Fibroblast of lung (primary cell): ENCODE measurements at places on chromosomes 1 and 21. TPM values are rescaled to one million over a fixed set of nuclear protein-coding genes. Genes with fewer than 3 reads are reported as not detected.

GRCh38 chr1:32771561-32772280 lies 45.4 kb downstream of the YARS1 start:
- no peak for DNase-seq

- no peak for DNase-seq
These were observed 7.0 kb downstream of the COL24A1 start for GRCh38 chr1:86149591-86149990.

GRCh38 chr1:221886743-221887414 lies 145.0 kb upstream of the DUSP10 start:
- peak; percentile 90 for DNase-seq

DNA sequence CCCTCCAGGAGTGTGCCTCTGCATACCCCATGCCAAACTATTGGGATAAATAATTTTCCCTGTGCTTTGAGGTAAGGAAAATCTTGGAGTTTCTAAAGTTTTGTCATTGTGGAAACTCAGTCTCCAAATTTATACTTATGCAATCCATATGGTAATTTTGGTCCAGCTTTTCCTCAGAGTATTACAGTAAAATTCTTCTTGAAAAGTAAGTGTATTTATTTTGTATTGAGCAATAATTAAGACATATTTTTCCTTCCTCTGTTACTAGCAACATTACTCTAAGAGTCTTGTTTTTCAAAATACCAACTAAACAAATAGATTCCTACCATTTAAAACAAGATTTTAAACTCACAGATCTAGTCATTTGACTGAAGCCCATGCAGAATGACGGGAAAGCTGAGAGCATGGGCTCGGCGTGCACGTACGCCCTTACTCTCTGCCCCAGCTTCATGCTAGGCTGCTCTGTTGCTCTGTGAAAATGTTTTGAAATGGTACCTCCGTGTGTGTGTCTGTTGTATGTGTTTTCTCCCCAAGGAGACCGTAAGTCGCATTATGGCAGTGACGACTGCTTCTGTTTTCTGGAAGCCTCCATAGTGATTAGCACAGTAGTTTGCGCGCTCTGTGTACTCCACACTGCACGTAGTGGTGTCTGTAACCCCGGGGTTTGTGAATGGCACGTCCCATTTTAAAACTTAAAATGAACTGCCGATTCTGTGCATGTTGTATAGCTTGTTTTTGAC lies 165.3 kb downstream of the SDCCAG8 start:
- DNase-seq, result no peak

DNA sequence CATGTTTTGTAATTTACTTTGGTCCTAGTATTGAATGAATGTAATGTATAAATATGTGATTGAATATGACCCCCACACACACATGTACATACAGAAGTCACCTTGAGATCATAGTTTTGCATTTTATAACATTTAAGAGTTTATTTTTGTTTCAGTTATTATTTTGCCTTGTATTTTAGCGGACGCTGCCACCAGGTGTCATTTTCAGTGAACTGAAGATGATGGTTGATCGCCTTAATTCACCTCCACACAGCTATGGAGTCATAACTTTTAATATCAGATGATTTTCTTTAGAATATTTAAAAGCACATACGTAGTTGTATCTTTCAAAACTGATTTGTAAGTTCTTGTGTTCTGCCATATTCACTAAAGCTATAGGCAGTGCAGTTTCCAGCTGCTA lies 130.4 kb downstream of the DYRK1A start:
- no peak for DNase-seq

DNA sequence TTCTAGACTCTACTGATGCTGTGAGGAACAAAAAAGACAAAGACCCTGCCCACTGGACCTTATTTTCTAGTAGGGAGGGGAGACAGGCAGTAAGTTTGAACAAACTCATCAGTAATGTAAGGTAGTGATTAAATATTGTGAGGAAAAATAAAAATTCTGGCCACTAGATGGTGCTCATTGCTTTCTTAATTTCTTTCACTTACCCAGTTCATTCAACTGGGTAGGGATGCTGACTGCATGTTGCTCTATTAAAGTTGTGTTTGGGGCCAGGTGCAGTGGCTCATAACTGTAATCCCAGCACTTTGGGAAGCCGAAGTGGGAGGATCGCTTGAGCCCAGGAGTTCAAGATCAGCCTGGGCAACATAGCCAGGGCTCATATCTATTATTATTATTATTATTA lies 6.3 kb upstream of the KYAT3 start:
- DNase-seq, result peak; percentile 77

DNA sequence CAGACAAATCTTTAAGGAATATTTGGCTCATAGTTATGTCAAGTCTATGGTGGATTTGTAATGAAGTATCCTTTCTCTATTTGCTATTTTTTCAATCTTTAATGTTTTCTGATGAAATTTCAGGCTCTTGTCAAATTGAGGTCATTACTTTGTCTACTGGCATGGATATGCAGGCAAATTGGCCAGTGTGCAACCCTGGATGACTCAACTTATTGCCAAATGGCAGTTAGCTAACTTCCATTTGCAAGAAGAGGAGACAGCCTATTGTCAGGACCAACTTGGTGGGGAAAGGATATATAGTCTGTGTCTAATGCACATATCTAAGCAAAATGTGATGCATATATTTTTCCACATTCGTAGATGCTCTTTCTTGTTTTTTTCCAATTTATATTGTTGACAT lies 530.5 kb downstream of the PTBP2 start:
- peak; percentile 80 for DNase-seq

DNA sequence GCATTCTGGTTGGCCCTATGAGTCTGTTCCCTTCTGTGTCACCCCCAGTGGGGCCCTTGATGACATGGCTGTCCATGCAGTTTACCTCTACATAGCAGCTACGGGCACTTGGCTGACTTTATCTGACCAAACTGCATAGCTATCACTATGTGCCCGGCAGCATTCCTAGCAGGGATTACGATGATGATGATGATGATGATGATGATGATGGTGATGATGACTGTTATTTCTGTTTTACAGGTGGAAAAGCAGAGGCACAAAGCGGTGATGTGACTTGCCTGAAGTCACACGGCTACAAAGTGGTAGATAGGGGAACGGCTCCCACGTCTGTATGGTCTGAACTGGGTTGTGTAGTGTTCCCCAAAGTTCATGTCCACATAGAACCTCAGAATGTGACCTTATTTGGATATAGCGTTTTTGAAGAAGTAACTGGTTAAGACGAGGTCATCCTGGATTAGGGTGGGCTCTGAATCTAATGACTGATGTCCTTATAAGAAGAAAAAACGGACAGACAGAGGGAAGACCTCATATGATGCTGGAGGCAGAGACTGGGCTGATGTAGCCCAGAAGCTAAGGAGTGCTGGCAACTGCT lies 57.6 kb downstream of the RUNX1 start:
- no peak for DNase-seq

GRCh38 chr21:34034369-34035014 lies 38.9 kb upstream of the MRPS6 start:
- no peak for DNase-seq

- peak; percentile 58 for DNase-seq
These were observed 1.4 kb downstream of the DSCAM start for GRCh38 chr21:40845441-40845995.

GRCh38 chr1:176989023-176989422 lies 175.5 kb downstream of the ASTN1 start:
- DNase-seq, result peak; percentile 74

GRCh38 chr21:24163539-24163938 lies 1443.7 kb downstream of the MRPL39 start:
- no peak for DNase-seq

- DNase-seq, result no peak
These were observed 14.4 kb downstream of the SDCCAG8 start for GRCh38 chr1:243270097-243270864.

GRCh38 chr1:227006226-227006796 lies 66.2 kb downstream of the COQ8A start:
- DNase-seq, result no peak

DNA sequence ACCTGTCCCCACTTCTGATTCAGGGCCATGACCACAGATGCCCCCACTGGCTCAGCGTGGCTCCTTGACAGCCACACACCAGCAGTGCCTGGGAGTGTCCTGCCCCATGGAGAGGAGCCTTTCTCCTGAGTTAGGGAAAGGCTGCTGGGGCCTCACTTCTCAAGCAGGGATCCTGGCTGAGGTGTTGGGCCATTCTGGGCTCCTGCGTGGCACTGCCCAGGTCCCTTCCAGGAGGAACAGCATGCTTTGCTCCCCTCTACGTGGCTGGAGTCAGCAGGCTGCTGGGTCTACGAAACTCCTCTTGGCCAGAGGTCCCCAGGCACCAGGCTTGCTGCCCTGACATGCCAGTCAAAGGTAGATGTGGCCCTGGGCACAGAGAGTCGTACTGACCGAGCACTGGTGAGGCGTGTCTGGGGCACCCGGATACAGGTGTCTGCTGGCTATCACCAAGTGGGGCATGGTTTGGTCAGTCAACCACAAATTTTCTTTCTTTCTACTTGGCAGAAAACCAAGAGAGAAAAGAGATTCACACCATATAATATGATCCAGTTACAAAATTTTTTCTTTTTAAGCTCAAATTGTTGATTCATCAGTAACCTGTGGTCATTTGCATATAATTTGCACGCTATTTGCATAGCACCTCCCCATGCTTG lies 4.1 kb downstream of the ADORA1 start:
- DNase-seq, result no peak

GRCh38 chr1:51313268-51313852 lies 17.0 kb downstream of the TTC39A start:
- no peak for DNase-seq

GRCh38 chr1:3124246-3124645 lies 55.2 kb downstream of the PRDM16 start:
- DNase-seq, result no peak

GRCh38 chr1:196527919-196528318 lies 80.3 kb downstream of the KCNT2 start:
- no peak for DNase-seq

DNA sequence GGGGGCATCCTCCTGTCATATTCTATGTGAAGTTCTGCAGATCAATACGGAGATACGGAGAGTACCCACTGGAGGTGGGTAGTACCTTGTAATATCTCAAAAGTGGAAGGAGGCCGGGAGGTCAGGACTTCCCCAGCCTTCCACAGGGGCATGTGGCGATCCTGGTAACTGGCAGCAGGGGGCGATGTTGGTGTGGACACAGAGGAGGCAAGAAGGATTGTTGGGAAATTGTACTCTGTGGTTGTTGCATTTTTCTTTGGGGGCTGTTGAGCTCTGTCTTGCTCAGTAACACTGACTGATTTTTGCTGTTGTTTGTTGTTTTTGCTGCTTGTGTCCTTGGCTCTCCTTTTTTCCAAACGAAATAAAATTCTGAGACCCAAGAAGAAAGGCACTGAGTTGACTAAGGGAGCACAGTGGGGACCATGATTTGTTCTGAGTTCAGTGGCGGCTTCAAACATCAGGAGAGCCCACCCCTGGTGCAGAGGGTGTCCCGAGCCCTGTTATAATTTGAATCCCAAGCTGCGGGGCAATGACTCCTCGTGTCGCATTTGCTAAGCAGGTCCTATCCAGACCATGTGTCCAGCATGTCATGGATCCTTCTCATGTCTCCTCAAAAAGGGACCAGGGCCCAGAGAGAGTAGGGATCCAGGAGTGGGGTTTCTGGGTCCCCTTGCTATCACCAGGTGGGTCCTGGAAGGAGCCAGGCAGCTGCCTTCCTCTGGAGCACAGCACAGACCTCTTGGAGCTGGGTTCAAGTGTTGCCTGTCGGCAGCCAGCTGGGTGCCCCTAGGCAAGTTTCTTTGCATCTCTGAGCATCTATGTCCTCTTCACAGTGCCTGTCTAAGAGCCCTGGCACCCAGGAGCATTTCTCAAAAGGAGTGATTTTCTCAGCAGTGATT lies 22.8 kb downstream of the LHX4 start:
- DNase-seq, result peak; percentile 65

DNA sequence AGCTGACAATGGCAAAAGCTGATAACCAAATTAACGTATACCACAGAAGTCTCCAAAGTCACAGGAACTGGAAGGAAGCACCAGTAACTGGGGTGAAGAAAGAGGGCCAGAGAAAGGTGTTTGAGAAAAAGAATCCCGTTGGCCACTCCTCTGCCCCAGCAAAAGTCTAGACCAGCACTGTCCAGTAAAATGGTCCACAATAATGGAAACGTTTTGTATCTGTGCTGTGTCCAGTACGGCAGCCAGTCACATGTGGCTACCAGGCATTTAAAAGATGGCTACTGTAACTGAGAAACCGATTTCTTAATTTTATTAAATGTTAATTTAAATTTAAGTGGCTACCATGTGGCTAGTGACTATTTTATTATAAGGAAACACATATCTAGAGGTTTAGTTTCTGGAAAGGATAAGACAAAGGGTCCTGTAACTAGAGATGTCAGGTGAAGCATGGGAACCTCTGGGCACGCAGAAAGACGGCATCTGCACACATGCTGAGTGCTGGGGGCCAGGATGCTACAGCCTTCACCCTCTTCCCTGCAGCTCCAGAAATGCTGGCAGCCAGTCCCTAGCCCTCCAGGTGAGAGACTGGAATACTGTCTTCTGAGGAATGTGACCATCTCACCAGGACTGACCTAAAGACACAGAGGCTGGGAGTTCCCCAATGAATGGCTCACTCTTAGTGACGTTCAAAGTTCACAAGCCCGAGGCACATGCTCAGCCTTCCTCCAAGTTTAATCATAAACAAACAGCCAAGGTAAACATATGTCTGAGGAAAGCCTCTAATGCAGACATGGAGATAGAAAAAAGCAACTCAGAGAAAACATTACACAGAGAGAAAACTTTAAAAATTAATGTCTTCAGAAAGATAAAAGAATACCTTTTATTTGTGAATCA lies 50.7 kb downstream of the JAK1 start:
- DNase-seq, result peak; percentile 70

- peak; percentile 45 for DNase-seq
These were observed at the start of gene PKP1 for GRCh38 chr1:201282931-201283829. Gene PKP1 (plus strand): TSS chr1:201283506. CDS start chr1:201283703, 197 bp downstream.

Gene SERTAD4
- total RNA-seq, result under 0.01 and 0.17 TPM in 2 replicates

Gene CD5L
- not detected in 2 replicates for total RNA-seq

Gene BECN2
- total RNA-seq, result not detected in 2 replicates

Gene FCRL6
- not detected in 2 replicates for total RNA-seq

Gene S100A7A
- not detected in 2 replicates for total RNA-seq

Gene RPL22
- total RNA-seq, result 159 and 227 TPM in 2 replicates

Gene ANKRD34A
- 0.26 and 1.2 TPM in 2 replicates for total RNA-seq

Gene PTCH2
- total RNA-seq, result 0.50 TPM in 1 of 2 replicates, not detected in the other

Gene ITLN2
- not detected in 2 replicates for total RNA-seq
